ENCODE measurements at places on chromosomes 7 and 10.

- DNase-seq: no peak
These were observed 973.8 kb downstream of the PCDH15 start for GRCh38 chr10:53827261-53827660.

GRCh38 chr7:72326811-72327210 is 85.3 kb downstream of the CALN1 start:
- no peak for DNase-seq

DNA sequence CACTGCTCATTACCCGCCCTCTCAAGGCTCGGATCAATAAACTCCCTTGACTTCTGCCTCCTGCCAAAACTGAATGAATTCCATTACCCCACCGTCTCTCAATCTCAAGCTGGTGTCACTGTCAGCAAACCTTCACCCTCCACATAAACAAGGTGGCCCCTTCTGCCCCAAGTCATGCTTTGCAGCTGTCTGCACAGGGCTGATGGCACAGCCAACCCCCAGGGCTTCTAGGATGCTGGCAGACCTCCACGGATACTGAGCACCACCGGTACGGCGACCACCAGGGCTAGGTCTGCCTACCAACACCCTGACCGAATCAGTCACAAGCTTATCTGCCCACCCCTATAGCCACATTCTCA is 46.1 kb downstream of the PARD3 start:
- no peak for DNase-seq

GRCh38 chr10:114691442-114691941 is 33.4 kb upstream of the ABLIM1 start:
- DNase-seq: no peak

GRCh38 chr7:5278766-5279165 is 4.0 kb upstream of the SLC29A4 start:
- no peak for DNase-seq

- DNase-seq: no peak
These were observed 86.6 kb upstream of the TCERG1L start for GRCh38 chr10:131398166-131398565.

DNA sequence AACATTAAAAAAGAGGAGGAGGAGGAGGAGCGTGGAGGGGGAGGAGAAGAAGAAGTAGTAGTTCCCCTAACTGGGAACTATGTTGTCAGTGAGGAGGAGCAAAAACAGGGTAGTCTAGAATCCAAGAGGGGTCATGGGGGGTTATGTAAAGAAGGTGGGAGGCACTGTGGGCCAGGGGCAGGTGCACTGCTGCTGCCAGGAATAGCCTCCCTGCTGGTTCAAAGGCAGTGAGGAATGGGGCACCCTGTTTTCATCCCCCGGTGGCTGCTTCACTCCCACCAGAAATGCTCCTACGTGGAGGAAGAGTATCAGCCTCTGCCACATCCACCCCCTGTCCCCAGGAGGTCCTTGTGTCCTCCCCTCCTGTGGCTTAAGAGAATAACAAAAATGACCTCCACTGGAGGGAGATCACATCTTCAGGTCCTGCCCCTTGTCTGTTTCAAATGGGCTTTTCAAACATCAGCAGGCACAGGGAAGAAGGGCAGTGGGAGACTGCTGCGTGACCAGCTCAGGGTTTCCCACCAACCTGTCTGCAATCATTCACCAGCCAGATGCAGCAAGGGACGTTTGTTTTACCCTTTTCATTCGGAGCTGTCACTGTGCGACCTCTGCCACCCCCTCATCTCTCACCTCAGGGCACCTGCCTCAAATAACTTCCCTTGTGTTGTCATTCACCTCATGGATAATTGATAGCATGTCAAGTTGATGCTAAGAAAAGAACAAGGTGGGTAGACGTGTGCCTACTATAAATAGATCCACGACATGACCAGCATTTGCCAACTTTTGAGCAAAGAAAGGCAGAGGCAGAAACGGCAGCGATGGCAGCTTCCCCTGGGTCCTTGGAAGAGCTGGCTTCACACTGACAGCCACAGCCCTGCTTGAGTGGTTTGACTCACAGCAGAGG is 92.6 kb downstream of the DGKI start:
- DNase-seq: no peak

- no peak for DNase-seq
These were observed 333.8 kb downstream of the LRMDA start for GRCh38 chr10:75764974-75765788.

DNA sequence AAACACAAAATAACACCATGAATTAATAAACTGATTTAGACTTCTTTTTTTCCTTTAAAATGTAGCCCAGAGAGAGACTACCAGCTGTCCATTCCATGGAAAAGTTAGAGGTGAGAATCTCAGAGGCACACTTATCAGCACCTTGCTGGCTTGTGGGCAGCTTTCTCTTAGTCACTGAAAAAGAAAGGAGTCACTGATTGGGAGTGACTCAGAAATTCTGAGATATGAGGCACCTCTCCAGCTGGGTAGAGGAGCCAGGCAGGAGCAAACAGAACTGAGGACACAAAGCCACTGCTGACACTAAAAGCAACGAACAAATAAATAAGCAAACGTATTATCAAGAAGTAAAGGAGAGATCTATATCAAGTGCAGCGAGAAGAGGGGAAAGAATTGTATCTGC is 310.6 kb downstream of the PARD3 start:
- no peak for DNase-seq

DNA sequence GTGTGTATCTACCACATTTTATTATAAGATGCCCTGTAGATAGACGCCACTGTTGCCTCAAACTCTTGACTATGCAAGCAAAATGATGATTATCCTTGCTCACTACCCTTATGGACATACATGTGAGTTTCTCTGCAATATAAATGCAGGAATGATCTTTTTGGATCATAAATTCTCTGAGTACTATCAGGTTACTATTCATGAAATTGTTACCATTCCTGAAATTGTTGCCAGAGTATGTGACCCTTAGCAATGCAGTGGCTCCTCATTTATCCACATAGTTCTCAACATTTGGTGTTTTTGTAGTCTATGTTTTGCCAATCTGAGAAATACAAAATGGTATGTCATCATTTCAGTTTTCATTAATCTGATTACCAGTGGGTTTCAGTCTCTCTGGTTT is 166.2 kb upstream of the FAM3C start:
- DNase-seq: no peak

GRCh38 chr10:130021383-130021950 is 57.4 kb upstream of the EBF3 start:
- no peak for DNase-seq

DNA sequence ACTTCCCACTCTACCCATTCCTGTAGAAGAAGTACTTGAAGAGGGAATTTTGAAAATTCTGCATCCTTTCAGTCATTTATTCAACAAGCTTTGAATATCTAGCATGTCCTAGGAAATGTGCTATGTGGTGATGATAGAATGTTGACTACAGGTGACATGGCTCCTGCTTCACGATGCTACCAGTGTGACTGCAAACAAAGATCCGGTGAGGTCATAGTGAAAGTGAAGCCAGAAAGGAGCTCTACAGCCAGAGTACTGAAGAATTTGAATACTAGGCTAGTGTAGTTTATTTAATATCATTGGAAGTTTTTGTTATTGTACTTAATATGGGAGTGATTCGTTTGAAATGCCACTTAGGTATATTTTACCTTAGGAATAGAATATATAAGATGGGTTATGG is 348.1 kb downstream of the TFEC start:
- no peak for DNase-seq

DNA sequence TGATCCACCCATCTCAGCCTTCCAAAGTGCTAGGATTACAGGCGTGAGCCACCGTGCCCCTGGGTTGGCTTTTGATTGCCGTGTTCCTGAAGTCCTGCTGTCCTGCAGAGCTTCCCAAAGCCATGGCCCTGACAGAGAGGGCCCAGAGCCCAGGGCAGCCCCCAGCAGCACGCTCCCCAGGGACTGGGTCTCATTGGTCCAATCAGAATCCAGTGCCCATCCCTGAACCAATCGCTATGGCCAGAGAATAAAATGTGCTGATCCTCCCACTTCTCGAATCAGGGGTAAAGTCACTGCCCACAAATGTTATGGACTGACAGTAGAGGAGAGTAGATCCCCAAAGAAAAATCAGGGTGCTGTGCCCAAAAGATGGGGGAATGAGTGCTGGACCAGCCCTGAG is 5.0 kb upstream of the C10orf105 start:
- no peak for DNase-seq

DNA sequence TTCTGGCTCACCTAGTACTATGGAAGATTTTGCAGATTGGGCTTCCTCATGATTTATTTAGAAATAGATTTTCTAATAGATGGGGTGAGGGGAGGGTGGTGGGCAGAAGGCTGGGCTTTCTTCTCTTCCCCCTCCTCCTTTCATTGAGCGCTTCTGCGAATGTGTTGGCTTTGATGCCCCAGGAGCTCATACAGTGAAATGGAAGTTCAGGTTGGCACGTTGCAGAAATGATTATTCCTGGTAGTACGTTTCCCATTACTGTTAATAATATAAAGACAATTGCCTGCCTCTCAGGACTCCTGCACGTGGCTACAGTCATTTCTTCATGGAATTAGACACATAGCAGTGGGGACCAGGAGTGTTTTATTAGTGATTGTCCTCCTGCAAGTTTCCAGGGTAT is 39.8 kb downstream of the TCF7L2 start:
- DNase-seq: no peak

DNA sequence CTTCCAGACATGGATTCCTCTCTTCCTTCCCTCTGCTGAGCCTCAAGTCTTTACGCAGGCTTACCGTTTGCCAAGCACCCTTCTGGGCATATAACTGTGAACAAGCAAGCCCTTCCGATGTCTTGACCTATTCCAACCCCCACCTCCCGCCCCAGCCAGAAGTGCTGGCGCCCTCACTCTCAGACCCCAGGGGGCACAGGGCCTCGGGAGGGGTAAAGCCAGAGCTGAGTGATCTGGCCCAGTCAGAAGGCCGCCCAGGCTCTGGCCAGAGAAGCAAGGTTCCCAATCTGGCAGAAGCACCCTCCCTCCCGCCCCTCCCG is 1.2 kb downstream of the PRRT4 start:
- no peak for DNase-seq

- DNase-seq: no peak
These were observed 40.7 kb downstream of the ATE1 start for GRCh38 chr10:121886997-121887622.

DNA sequence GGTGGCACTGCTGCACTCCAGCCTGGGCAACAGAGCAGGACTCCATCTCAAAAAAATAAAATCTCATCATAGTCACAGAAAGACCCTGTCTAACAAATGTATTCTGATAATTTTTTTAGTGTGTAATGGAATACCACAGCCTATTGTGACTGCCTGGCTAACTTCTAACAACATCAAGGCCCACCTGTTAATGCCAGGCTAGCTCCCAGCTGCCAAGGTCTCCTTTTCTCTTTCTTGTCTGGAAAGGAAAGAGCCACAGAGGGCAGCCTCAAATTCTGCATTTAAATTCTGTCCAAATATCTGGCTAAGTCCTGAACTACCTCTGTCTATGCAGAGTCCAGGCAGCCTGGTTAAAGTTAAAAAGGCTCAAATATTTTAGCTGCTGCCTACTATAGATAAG is 700.9 kb downstream of the MAGI2 start:
- DNase-seq: no peak

- DNase-seq: no peak
These were observed 258.4 kb upstream of the FZD1 start for GRCh38 chr7:91005841-91006240.

- DNase-seq: no peak
These were observed 162.9 kb upstream of the AOAH start for GRCh38 chr7:36887233-36887632.

GRCh38 chr7:29412912-29413311 is 150.7 kb upstream of the PRR15 start:
- no peak for DNase-seq

DNA sequence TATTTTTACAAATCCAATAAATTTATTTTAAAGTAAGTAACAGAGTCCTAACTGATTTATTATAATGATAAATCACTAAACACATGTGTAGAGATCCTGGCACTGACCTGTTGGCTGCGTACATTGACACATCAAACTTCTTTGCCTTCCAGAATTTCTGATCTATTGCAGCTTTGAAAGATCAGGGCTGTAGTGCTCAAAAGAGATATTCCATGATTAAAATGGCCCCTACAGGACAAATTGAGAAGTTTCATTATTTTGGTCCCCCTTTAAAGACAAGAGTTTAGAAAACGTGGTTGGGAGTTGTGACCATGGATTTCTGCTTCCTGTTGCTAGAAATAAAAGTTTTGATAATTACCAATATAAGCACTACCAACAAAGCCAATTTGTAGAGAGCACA is 87.7 kb upstream of the PDK4 start:
- DNase-seq: no peak

DNA sequence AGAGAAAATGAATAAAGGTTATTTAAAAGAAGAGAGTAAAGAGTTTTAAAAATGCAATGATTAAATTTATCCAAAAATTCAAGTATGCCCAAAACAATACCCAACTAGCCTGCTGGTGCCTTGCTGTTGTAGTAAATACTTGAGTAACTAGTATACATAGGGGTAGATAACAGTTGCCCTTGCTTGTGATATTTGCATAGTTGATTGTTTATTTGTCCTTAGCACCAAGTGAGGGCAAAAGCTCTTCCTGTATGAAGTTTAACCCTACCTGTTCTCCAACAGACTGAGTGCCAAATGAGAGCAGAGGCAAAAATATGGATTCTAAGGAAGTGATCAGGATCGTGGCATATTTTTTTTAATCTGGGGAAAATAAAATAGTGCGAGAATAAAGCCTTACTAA is 85.0 kb downstream of the PTN start:
- no peak for DNase-seq

DNA sequence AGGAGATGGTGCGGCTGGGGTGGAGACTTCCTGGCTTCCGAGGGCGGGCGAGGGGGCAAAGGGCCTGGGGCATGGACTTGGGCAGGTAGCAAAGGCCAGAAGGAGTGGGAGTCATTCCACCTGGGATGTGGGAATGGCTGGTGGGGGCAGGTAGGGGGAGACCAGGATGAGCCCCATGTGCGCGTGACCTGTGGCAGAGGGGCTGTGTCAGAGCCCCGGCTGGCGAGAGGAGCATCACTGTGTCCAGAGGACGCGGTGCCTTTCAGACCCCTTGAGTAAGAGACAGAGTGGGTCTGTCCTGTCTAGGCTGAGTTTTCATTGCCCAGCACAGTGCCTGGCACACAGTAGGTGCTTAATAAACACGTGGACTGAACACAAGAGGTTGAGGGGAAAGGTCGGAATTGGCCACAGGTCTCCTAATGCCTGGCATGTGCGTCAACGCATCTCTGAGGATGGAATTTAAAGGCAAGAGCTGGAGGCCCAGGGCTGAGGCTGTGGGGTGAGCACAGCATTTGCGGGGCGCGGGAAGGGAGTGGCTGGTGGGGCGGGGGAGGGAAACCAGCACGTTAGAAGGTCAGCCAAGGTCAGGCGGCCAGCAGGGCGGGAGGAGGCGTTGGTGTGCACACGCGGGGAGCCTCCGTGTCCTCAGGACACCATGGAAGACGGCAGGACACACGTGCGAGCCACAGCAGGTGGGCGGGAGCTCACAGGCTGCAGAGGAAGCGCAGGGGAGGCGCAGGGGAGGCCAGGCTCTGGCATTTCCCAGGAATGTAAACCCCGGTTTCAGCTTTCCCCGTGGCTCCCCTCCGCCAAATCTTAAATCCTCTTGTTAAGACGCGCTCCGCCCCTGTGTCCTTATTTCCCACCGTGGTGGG is 51.8 kb downstream of the CUX1 start:
- no peak for DNase-seq

GRCh38 chr10:89695307-89695706 is 6.1 kb upstream of the KIF20B start:
- no peak for DNase-seq

All from stimulated activated CD8-positive, alpha-beta memory T cell treated with anti-CD3 and anti-CD28 coated beads, Interleukin-7, amount 100 ng/mL, for 1 hour (primary cell).